ENCODE measurements at places on chromosomes 2 and 18.

DNA sequence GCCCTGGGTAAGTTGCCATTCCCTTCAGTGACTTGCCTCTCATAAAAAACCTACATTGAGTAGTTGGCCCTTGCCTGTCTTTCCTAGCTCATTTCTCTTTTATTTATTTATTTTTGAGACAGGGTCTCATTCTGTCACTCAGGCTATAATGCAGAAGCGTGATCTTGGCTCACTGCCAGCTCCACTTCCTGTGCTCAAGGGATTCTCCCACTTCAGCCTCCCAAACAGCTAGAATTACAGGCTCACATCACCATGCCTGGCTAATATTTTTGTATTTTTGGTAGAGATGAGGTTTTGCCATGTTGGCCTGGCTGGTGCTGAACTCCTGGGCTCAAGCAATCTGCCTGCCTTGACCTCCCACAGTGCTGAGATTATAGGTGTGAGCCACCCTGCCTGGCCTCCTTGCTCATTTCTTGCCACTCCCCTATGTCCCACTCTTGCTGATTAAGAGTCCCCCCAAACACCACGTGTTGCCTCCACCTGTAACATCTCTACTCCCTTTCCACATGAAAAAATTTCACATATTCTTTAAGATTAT is 12.6 kb downstream of the EVA1A start:
- no peak for DNase-seq
- no peaks in the 10 kb centered on the region for H3K4me1 ChIP-seq
- H3K36me3 ChIP-seq = no peaks in the 10 kb centered on the region

- peaks cover 3% of the 10 kb centered on the region for H3K27me3 ChIP-seq
- H3K4me3 ChIP-seq = no peak overlapping the region
- no peaks in the 10 kb centered on the region for H3K36me3 ChIP-seq
- no peaks in the 10 kb centered on the region for H3K4me1 ChIP-seq
- DNase-seq = no peak
These were observed 4.8 kb upstream of the ANKRD62 start for GRCh38 chr18:12088731-12089375.

- DNase-seq = no peak
- H3K27ac ChIP-seq = peak overlapping the region; percentile 67
- H3K4me1 ChIP-seq = peaks cover 13% of the 10 kb centered on the region
- no peak overlapping the region for H3K4me3 ChIP-seq
- H3K36me3 ChIP-seq = peaks cover 20% of the 10 kb centered on the region
These were observed 83.0 kb downstream of the STPG4 start for GRCh38 chr2:47072018-47072691.

- H3K27ac ChIP-seq = no peak overlapping the region
- H3K4me3 ChIP-seq = no peak overlapping the region
- no peak for DNase-seq
- H3K4me1 ChIP-seq = no peaks in the 10 kb centered on the region
- H3K36me3 ChIP-seq = no peaks in the 10 kb centered on the region
These were observed 263.5 kb upstream of the PXDN start for GRCh38 chr2:2007551-2008501.

- no peaks in the 10 kb centered on the region for H3K36me3 ChIP-seq
- DNase-seq = no peak
- no peak overlapping the region for H3K27ac ChIP-seq
- H3K4me1 ChIP-seq = no peaks in the 10 kb centered on the region
- H3K4me3 ChIP-seq = no peak overlapping the region
- H3K27me3 ChIP-seq = peaks cover 3% of the 10 kb centered on the region
These were observed 135.7 kb downstream of the EVA1A start for GRCh38 chr2:75424936-75425619.

DNA sequence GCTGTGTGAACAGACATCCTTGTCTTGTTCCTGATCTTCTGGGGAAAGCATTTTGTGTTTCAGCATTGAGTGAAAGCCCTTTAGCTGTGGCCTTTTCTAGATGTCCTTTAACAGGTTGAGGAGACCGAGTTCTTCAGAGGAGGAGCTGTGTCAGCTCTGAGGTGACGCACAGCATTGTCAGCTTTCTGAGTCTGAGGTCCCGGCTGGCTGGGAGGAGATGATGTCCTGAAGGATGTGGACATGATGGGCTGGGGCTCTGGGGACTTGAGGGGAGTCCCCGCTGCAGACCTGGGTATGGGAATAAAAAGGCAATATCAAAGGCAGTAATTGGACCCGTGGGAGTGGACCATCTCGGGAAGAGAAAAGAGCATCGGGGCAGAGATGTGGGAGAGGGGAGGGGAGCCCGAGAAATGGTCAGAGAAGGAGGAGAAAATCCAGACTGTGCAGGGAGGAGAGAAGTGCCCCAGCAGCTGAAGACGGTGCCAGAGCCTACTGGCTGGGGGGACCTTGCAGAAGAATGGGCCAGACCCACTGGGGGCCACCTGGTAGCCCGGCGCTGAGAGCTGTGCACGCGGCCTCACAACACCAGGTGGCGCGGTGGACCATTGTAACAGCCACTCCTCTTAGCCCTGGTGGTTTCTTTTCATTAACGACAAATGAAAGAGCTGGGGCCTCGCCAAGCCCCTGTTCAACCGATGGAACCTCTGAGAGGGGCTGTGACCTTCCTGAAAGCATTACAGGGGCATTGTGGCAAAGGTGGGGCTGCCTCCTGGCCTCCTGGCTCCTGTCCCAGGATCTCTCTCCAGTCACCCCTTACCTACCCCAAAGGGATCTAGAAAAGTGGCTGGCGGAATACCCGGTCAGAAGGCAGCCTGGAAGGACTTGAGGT is 61.6 kb downstream of the ST3GAL5 start:
- H3K4me3 ChIP-seq = no peak overlapping the region
- H3K27me3 ChIP-seq = peaks cover 12% of the 10 kb centered on the region
- DNase-seq = peak; percentile 70
- no peaks in the 10 kb centered on the region for H3K36me3 ChIP-seq
- H3K4me1 ChIP-seq = peaks cover 40% of the 10 kb centered on the region

GRCh38 chr2:213233438-213234330 is 50.6 kb upstream of the SPAG16 start:
- H3K4me1 ChIP-seq = peaks cover 13% of the 10 kb centered on the region
- peaks cover 14% of the 10 kb centered on the region for H3K27me3 ChIP-seq
- DNase-seq = no peak
- no peak overlapping the region for H3K4me3 ChIP-seq

- peak; percentile 34 for DNase-seq
- H3K4me3 ChIP-seq = no peak overlapping the region
- H3K27me3 ChIP-seq = peaks cover 9% of the 10 kb centered on the region
- no peak overlapping the region for H3K27ac ChIP-seq
- no peaks in the 10 kb centered on the region for H3K4me1 ChIP-seq
These were observed 80.8 kb downstream of the APOB start for GRCh38 chr2:20962939-20963557.

GRCh38 chr2:234487356-234487755 is 9.5 kb downstream of the ARL4C start:
- H3K36me3 ChIP-seq = peaks cover 11% of the 10 kb centered on the region
- no peaks in the 10 kb centered on the region for H3K27me3 ChIP-seq
- H3K27ac ChIP-seq = peak overlapping the region; percentile 88
- no peak overlapping the region for H3K4me3 ChIP-seq

- DNase-seq = no peak
- no peak overlapping the region for H3K4me3 ChIP-seq
- H3K27ac ChIP-seq = no peak overlapping the region
- no peaks in the 10 kb centered on the region for H3K27me3 ChIP-seq
These were observed 189.1 kb downstream of the TCF4 start for GRCh38 chr18:55398858-55399257.

DNA sequence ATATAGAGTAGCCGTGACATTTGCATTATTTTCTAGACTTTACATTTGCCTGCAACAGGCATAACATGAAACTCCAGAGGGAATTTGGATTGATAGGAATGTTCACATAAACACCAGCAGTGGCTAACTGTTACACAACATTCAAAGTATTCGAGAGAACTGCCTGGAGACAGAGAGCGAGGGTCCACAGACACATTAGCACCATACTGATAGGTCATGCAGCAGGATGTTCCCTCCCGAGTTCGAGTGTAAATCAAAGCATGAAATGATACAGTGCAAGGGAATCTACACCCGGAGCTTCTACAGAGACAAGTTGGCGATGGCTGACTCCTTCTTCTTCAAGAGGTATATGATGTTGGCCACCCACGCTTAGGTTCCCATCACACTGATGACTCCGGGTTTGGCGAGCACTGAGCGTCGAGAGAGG is 89.5 kb downstream of the COL6A3 start:
- no peak overlapping the region for H3K27ac ChIP-seq
- H3K4me1 ChIP-seq = no peaks in the 10 kb centered on the region
- no peaks in the 10 kb centered on the region for H3K36me3 ChIP-seq
- DNase-seq = no peak
- H3K4me3 ChIP-seq = no peak overlapping the region
- H3K27me3 ChIP-seq = no peaks in the 10 kb centered on the region

- H3K4me3 ChIP-seq = no peak overlapping the region
- H3K36me3 ChIP-seq = peaks cover 77% of the 10 kb centered on the region
- H3K27ac ChIP-seq = peak overlapping the region; percentile 64
- no peaks in the 10 kb centered on the region for H3K27me3 ChIP-seq
These were observed 63.1 kb downstream of the CAB39 start for GRCh38 chr2:230775737-230776136.

DNA sequence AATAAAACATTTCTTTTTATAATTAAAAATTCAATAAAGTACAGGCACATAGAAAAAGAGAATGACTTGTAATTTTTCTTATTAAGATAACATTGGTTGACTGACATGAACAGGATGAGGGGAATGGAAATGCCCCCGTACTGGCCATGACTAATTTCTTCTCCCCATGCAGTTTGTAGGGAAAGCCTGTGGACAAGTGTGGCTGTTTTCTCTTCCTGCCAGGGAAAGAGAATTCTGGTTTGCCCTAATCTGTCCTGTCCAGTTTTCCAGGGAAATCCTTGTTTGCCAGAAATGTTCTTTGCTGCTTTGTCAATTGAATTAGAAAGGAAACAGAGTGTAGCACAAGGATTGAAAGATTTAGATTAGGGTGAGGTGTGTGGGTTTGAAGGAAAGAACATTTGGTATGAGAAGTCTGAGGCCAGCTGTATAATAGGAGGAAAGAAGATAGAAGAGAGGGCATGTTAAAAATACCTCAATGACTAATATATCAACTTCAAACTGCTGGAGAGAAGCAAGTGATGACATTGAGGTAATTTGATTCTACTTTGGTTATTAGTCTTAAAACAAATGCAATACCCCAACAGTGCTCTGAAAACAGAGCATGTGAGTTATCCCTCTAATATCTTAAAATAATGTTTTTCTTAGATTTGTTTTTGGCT is 593.9 kb upstream of the ZNF804A start:
- no peak for DNase-seq
- H3K4me1 ChIP-seq = no peaks in the 10 kb centered on the region
- H3K4me3 ChIP-seq = no peak overlapping the region
- H3K27ac ChIP-seq = no peak overlapping the region

DNA sequence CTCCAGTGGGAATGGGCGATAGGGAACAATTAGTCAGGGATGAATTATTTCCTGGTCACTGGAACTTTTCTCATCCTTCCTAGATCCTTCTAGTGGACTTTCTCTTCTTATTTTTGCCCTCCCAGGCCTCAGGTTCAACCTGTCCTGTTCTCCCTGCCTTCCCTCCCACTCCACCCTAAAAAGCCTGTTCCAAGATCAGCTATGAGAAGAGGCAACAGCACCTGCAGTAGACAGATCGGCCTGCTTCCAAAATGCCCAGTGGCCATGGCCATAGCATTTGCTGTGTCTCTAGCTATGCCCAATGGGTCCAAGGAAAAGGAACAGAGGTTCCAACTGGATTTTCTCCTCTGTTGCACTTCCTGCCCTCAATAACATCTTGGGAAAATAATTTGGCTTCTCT is 16.5 kb upstream of the KCNF1 start:
- H3K36me3 ChIP-seq = no peaks in the 10 kb centered on the region
- no peak overlapping the region for H3K4me3 ChIP-seq
- H3K27me3 ChIP-seq = peaks cover 25% of the 10 kb centered on the region
- no peaks in the 10 kb centered on the region for H3K4me1 ChIP-seq

- DNase-seq = no peak
- H3K27me3 ChIP-seq = no peaks in the 10 kb centered on the region
- H3K27ac ChIP-seq = no peak overlapping the region
These were observed 359.3 kb downstream of the CMPK2 start for GRCh38 chr2:6506361-6506794.

GRCh38 chr2:144833075-144833637 is 313.2 kb upstream of the ZEB2 start:
- peaks cover 2% of the 10 kb centered on the region for H3K27me3 ChIP-seq
- H3K4me3 ChIP-seq = no peak overlapping the region
- no peaks in the 10 kb centered on the region for H3K4me1 ChIP-seq
- H3K36me3 ChIP-seq = no peaks in the 10 kb centered on the region
- H3K27ac ChIP-seq = no peak overlapping the region

DNA sequence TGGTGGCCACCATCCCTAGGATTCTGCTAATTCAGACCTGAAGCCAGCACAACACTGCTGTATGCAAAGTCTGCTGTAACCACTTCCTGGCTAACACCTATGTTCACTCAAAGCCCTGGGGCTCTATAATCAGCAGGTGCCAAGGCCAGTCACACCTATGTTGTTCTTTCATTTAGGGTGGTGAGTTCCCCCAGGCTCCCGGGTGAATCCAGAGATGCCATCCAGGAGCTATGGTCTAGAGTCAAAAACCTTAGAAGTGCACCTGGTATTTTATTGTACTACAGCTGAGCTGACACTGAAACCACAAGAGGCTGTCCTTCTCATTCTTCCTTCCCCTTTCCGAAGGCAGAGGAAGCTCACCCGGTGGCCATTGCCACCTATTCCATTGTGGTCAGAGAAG is 46.2 kb upstream of the CCDC141 start:
- no peaks in the 10 kb centered on the region for H3K27me3 ChIP-seq
- DNase-seq = peak; percentile 8
- no peak overlapping the region for H3K27ac ChIP-seq
- peaks cover 2% of the 10 kb centered on the region for H3K36me3 ChIP-seq

GRCh38 chr18:3995476-3996102 is 459.5 kb downstream of the DLGAP1 start:
- no peak overlapping the region for H3K27ac ChIP-seq
- H3K4me3 ChIP-seq = no peak overlapping the region
- H3K27me3 ChIP-seq = peaks cover 9% of the 10 kb centered on the region
- H3K4me1 ChIP-seq = no peaks in the 10 kb centered on the region
- no peaks in the 10 kb centered on the region for H3K36me3 ChIP-seq

GRCh38 chr2:54233832-54234649 is 22.0 kb downstream of the TSPYL6 start:
- H3K4me1 ChIP-seq = peaks cover 4% of the 10 kb centered on the region
- H3K27me3 ChIP-seq = no peaks in the 10 kb centered on the region
- no peak overlapping the region for H3K27ac ChIP-seq
- no peaks in the 10 kb centered on the region for H3K36me3 ChIP-seq

DNA sequence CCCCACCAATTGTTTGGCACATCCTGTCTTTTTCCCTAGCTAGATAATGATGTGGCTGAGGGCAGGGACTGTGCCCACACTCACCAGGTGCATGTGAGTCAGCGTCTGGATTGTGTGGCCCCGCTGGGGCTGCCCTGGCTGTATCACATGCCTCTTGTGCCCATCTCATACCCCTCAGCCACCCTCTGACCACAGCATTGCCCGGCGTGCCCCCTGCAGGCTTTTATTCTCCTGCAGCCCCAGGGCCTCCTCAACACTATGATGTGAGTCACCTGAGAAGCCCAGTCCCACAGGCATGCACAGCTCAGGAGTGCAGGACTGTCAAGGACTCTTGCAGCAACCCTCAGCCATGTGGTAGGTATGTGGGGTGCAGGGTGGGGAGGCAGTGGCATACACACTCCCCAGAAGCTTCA is 14.8 kb upstream of the STEAP3 start:
- no peaks in the 10 kb centered on the region for H3K36me3 ChIP-seq
- H3K27me3 ChIP-seq = no peaks in the 10 kb centered on the region
- no peak for DNase-seq

GRCh38 chr2:202847693-202848524 is 23.7 kb downstream of the ICA1L start:
- no peak for DNase-seq
- no peaks in the 10 kb centered on the region for H3K4me1 ChIP-seq
- no peaks in the 10 kb centered on the region for H3K36me3 ChIP-seq
- H3K27me3 ChIP-seq = no peaks in the 10 kb centered on the region
- no peak overlapping the region for H3K4me3 ChIP-seq

Data from activated T-helper 1 cell treated with anti-CD3 and anti-CD28 coated beads, Interleukin-12 subunit alpha, Interleukin-12 subunit beta, Interleukin-2, Interleukin-4 antibody, amounts not matched to agents 30 ng/mL and 10 ng/mL and 1 ng/mL, durations not matched to agents 14 hours and 24 hours and 36 hours (primary cell).